CD4-positive, alpha-beta T cell treated with Interleukin-4 for 4 hours (primary cell): ENCODE measurements at places on chromosomes 12 and 14.

DNA sequence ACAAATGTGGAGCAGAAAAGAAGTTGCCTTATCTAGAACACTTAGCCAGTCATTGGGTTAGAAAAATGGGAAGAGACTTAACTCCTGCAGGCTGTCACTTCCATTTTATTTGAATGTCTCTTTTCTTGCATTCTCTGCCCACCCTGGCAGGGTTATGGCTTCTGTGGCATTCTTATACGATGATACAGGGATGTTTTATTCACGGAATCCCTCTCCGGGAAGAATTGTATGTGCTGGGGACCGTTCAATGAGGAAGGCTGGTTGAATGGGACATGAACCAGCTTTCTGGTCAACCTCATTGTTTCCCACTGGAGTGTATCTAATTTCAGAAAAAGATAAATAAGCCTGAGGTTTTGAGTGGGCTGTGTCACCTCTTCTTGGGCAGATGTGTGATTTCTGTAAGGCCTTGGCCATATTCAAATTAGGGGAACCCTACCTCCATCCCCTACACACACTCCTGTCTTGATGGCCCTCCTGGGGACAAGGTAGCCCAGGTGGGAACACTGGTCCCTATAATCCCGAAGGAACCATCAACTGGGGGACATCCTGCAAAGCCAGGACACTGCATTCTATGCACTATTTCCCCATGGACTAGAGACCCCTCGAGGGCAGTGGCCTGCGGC, 174.8 kb upstream of the GSC start:
- DNase-seq = no peak

GRCh38 chr12:8078916-8079315, 3.2 kb upstream of the NECAP1 start:
- no peak for DNase-seq

- no peak for DNase-seq
These were observed 435 bp downstream of the FOXM1 start for GRCh38 chr12:2876431-2877046.

DNA sequence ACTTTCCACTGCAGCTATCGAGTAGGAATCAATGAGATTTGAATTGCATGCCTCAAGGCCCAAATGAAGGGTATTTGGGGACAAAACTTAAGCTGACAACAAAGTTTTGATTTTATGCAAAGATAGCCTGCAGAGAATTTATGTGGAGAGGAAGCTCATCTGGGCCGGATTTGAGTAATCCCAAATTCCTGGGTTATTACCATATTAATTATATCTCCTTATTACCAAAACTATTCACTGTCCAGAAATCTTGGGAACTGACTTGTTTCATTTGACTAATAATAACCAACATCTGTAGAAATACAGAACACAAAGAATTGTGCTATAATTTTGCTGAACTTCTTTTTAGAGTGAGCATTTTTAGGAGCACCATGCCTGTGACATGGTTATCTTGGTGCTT, 70.4 kb downstream of the KITLG start:
- no peak for DNase-seq

DNA sequence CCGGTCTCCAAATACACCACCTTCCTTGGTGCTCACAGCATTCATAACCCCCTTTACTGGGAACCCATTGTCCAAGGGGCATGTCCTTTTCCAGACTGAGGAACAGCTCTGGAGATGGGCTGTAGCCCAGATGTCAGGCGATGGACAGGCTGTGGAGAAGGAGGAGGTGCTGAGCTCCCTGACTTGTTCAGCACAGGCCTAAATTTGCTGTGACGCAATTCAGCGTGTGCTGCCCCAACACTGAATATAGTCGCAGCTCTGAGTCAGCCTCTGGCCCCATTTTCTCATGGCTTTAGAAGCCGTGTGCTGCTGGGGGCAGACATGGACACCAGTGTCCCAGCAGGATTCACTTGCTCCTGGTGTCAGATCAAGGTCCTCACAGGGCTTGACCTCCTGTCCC, 269.1 kb downstream of the EMP1 start:
- DNase-seq = no peak
